ENCODE measurements at places on chromosomes 16 and 17.

GRCh38 chr16:47258874-47259461 lies 115.2 kb upstream of the NETO2 start:
- DNase-seq: peak; percentile 43

- DNase-seq: no peak
Observed at GRCh38 chr16:55964923-55965475, 89.8 kb upstream of the CES5A start.

DNA sequence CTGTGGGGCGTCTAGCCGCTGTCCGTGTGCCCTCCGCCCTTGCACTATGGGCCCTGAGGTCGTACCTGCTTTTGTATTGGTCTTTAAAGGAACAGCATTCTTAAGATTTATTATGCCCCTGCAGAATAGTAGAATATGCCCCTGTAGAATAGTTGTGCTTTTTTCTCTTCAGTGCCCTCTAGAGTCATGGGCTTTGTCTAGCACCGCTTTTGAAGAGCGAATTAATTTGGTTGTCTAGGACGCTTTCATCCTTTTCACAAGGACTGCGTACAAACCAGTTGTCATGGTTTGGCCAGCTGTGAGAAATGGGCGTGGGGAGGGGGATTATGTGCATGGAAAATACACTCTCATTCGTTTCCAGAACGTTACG lies 621 bp downstream of the CEP95 start:
- DNase-seq: no peak

GRCh38 chr16:17272716-17273115 lies 198.0 kb downstream of the XYLT1 start:
- DNase-seq: no peak

GRCh38 chr17:80029258-80029974 lies 6.3 kb downstream of the TBC1D16 start:
- DNase-seq: no peak

GRCh38 chr16:72311426-72311825 lies 139.5 kb upstream of the PMFBP1 start:
- peak; percentile 20 for DNase-seq

DNA sequence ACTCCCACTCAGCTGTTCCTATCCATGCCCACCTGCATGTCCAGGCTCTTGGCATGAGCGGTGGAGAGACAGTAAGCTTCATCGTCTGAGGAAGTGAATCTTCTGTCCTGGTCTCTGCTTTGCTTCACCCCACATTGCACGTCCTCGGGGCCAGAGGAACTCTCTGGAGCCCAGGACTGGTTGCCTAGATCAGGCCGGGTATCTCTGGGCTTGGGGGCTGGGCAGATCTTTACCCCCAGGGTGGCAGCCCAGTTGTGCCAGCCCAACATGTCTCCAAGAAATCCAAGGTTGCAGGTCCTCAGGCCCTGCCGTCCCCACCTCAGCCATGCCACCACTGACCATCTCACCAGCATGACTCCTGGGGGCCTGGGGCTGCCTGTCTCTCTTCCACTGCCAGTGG lies 58.3 kb downstream of the BEAN1 start:
- DNase-seq: no peak

DNA sequence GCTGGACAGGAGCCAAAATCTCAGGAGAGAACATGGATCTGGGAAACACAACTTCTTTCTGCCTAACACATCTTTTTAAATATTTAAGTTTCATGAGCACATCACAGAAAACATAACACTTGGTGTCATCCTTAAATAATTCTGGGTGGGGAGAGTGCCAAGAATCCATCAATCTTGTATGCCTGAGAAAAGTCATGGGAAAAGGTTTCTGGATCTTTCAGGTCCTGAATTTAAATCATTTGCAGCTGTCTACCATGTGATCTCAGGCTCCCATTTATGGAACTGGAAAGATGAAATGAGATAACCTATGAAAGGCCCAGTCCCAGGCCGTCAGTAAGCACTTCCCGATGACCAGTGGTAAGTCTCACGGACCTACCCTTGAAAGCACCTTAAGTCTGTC lies 15.1 kb downstream of the CDH11 start:
- no peak for DNase-seq

DNA sequence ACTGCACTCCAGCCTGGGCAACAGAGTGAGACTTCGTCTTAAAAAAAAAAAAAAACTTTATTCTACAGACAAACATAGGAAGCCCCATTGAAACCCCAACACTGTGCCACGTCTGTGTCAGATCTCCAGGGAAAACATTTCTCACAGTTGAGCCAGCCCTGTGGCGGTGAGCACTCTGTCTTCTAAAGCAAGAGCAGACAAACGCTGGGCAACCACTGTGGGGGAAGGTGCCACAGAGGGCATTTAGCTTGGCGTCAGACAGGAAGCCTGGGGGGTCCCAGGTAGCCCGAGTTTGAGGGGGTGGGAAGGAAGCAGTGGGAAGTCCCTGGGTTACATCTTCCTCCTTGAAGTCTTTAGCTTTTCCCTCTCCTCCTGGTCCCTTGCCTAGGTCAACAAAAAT lies 16.0 kb downstream of the C17orf100 start:
- no peak for DNase-seq

DNA sequence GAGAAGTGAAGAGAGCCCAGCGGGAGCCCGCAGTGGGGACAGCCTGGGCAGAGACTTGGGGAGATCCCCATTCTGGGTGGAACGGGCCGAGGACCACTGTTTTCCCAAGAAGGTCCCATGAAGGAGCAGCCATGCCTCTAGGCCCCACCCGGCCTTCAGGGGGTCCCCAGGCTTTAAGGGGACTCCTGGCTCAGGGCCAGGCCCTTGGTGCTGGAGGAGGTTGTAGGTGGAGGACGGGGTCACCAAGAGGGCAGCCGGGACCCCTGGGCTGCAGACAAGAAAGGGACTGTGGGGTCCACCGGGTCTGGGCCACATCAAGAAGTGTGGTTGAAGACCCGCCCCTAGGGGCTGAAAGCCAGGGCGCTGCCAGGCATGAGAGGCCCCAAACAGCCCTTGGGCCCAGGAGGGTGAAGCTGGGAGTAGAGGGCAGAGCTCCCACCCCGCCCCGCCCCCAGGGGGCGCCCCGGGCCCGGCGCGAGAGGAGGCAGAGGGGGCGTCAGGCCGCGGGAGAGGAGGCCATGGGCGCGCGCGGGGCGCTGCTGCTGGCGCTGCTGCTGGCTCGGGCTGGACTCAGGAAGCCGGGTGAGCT lies at the start of gene PRSS21:
Gene PRSS21 (plus strand): TSS at position 487 of the 589 bp plus-strand sequence. CDS start 32 bp downstream, at position 519.
- DNase-seq: no peak

DNA sequence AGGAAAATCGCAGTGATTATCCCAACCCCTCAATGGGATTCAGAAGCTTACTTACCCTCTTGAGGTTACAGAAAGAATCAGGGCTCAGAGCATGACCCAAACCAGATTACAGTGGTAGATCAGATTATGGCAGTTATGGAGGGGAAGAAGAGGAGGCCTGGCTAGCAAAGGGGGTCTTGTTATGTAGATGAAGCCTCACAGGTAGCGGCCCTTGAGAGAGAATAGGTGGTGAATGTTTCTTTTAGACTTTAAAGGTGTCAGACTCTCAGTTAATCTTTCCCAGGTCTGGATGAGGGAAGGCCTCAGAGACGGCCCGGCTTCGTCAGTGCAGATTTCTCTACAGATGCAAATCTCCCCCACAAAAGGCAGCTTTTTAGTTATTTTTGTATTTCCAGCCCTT lies 15.6 kb downstream of the RNF112 start:
- DNase-seq: peak; percentile 39

DNA sequence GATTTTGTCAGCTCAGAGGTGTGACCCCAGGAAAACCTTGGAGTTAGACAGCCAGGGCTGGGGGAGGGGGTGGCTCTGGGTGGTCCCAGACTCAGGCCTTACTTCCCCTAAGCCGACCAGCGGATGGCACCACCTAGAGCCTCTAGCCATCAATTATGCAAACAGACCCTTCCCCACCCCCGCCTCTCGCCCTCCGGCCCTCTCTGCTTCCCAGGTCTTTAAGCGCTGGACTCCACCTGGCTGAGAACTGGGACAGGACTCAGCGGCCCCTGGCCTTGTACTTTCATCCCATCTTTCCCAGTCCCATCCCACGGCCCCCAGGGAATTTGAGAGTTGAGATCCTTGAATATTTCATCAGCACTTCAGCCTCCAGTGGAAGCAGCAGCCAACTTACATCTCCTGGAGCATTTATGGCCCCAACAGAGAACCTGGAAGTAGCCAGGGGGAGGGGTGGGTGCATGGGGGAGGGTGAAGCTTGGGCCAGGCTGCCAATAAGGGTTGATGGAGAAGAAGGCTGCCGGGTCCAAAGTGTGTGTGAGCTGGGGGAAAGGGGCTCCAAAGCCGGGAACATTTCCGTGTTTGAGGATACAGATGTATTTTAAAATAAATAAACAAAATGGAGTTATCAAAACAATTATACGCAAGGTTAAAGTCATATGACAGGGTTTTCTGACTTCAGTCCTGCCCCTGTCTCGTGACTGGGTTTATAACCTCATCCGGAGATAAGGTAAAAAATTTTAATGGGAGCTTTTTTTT lies 7.5 kb upstream of the JUP start:
- DNase-seq: peak; percentile 97

DNA sequence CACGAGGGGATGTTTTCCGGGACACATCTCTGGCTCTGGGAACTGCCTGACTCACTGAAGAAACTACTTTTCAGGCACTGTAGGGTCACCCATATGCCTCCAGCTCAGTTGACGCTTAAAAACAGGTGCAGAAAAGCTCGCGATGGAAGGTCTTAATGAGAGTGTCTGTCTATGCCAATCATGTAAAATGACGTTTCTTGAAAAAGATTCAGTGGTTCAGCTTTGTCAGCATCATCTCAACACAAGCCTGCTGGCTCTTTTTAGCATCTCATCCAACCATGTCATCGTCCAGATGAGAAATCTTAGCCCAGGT lies 27.5 kb downstream of the OR1D5 start:
- DNase-seq: no peak

DNA sequence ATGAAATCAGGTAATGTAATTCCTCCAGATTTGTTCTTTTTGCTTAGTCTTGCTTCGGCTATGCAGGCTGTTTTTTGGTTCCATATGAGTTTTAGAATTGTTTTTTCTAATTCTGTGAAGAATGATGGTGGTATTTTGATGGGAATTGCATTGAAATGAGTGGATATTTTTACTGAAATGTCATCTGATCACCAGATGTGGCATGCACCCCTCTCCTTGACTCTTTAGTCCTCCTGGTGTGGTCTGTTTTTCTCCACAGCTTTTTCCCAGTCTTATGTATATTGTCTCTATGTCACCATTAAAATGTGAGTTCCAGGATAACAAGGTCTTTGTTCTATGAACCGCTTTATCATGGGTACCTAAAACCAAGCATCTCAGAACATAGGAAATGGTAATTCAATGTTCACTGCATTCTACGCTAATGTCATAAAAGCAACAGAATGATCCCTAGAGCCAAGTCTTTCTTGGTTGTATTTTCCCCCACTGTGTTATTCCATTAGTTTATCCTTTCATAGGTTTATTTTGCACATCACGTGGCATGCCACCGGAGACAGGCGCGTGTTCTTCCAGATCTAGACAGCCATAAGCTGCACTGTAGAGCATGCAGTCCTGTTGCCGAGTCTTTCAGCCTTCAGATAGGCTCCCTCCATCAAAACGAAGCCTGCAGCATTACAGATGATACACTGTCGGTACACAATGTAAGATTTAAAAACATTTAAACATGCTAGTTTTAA lies 172.5 kb downstream of the RPTOR start:
- no peak for DNase-seq

GRCh38 chr17:46150216-46150963 lies 42.8 kb downstream of the KANSL1 start:
- no peak for DNase-seq
